AG20443 (cell line): ENCODE measurements at places on chromosomes 12 and 14.

DNA sequence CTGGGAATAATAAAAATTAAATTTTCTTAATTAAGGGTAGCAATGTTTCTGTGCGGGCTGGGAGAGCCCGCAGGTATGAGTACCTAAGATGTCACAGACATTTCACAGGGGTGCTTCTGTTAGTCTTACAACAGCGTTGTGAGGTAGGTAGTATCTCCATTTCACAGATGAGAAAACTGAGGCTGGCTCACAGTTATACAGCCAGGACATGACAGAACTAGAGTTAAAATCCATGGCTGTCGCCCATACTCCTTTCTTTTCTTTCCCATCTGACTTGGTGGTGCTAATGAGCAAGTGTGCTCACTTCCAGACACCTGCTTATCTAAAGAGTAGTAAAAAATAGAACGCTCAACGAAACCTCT is 2.1 kb downstream of the BMAL2 start:
- no peak for DNase-seq

DNA sequence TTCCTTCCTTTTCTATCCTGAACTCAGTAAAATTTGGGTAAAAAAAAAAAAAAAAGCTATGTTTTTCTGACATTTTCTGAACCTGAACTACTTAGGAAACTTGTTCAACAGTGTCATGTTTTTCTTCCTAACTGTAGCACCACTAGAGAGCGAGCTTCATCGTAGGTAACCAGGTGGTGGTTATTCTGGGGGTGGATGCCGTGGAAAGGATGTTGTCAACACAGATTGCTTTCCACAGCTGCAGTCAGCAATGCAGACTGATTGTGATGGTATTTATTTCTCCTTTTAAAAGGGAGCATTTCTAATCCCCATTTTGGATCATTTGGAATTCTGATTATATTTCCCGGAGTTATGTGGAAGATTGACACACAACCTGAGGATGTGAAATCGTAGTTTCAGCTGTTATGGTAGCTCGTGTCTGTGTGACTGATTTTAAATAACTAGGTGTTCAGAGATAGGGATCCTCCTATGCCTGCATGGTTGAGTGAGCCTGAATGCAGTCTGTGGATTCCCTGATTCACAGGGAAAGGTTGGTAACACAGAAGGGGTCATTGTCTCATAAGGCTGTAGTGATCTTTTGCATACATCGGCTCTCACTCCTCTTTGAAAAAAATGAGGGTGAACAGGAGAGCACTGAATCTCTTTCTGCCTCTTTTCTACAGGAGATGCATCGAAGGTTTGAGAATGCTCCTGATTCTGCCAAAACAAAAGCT is 113.2 kb downstream of the ERC1 start:
- DNase-seq, result no peak

DNA sequence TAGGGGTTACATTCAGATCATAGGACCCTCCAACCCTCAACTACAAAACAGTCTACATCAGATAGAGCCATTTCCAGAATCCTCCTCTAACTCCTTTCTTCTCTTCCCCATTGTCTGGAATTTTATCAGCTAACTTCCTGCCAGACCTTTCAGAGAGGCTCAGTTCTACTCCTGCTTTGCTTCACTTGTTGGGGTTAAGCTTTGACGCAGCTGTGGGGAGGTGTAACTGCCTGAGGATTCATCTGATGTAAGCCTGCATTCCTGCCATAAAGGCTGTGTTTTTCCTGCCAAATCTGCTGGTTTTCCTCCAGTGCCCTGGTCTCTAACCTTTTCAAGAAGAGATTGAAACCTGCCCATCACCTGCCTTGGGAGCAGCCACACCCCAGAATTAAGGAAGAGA is 16.9 kb downstream of the DHRS2 start:
- DNase-seq, result no peak

DNA sequence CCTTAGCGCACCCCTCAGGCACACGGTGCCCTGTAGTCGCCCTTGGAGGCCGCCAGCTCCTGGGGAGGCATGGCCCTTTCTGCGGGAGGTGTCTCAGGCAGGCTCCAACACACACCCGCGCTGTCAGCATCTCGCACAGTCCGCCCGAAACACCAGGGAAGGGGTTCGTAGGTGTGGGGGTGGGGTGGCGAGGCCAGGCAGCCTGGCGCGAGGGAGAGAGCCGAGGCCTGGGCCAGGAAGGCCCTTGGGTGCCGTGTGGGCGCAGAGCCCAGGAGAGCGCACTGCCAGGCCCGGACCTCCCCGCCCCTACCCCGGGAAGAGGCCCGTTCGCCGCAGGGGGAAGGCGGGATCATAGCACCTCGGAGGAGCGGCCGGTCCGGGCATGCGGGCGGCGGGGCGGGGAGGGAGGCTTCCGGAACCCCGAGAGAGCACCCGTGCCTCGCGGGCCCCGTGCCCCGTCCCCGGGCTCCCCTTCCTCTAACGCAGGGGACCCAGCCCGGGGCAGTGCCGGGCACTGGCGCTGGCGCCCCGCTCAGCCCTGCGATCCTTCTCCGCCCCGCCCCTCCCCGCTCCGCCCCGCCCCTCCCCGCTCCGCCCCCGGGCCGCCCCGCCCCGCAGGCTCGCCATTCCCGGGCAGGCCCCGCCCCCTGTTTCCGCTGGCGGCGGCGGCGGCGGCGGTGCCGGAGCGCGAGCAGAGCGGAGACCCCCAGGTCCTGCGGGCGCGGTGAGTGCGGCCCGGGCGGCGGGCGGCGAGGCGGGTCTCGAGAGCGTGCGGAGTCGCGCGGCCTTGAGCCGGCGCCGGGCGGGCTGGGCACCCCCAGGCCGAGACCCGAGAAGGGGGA is at the start of gene TSPAN9:
TSPAN9 (plus strand) TSS at position 650 of the 842 bp plus-strand sequence. CDS start 123,815 bp downstream, outside the sequence.
- DNase-seq, result peak; percentile 97

DNA sequence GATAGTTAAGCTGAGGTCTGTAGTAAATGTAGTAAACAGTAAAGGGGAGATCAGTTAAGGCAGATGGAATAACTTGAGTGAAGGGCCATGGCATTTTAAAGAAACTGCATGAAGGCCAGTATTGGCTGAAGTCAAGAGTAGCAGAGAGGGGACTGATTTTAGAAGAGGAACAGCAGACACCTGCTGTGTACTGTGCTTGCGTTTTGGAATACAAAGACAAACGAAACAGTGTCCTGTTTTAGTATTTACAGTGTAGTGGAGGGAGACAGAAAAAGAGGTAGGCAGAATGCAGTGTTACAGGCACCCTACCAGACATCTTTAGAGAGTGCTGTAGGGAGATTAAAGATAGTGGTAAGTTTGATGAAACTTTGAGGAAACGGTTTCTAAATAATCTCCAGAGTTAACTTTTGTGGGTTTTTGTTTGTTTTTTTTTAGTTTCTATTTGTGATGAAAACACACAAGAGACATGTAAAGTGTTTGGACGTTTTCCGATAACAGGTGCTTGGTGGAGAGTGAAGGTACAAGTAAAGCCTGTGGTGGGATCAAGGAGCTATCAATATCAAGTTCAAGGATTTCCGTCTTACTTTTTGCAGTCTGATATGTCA is 2.1 kb downstream of the HELB start:
- DNase-seq, result no peak

GRCh38 chr12:2282318-2282717 is 229.5 kb downstream of the CACNA1C start:
- DNase-seq, result no peak

DNA sequence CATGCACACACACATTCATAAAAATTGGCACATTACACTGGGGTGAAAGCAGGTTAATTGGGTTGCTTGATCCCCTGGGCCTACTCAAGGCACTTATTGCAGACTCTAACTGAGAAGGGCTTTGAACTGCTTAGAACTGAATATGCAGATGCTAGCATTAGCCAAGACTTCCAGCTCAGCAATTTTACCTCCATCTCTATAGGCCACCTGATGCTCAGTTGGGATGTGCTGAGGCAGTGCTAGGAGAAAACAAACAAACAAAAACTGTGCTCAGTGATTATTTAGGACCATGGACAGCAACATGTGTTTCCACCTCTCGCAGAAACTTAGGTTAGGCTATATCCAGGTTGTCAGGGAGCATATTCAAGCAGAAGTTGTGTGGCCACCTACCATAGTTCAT is 124.8 kb upstream of the WSCD2 start:
- no peak for DNase-seq
